CD4-positive, alpha-beta T cell treated with Interleukin-2 at 100 ng/mL for 4 hours (primary cell): ENCODE measurements at places on chromosomes 2 and 18.

DNA sequence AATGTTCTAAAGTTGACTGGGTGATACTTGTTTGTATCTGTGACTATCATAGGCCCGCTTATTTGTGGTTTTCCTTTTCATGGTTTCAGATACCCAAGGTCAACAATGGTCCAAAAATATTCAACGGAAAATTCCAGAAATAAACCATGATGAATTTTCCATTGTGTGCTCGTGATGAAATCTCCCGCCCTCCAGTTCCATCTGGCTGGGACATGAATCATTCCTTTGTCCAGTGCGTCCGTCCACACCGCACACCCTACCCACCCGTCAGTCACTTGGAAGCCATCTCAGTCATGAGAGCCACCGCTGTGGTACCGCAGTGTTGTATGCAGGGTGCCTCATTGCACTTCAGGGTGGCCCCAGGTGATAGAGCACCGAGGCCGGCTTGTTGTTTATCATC, 268.2 kb upstream of the PXDN start:
- no peak for DNase-seq

- DNase-seq = no peak
Observed at GRCh38 chr2:32210767-32211408, 45.2 kb downstream of the SLC30A6 start.

GRCh38 chr2:96506907-96507240, 1.7 kb upstream of the NEURL3 start:
- no peak for DNase-seq

DNA sequence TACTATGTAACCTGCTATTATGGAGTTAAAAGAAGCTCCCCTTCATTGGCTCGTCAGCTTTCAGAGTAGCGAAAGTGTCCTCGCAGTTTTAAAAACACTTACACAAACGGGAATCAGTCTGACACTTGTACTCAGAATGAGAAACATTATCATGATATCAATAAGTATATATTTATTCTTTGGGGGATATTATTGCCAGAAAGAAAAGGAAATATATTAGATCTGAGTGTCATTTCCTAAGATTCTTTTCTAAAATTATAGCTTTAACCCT, 584.5 kb downstream of the ZEB2 start:
- no peak for DNase-seq

GRCh38 chr2:168312036-168312822, 64.8 kb upstream of the STK39 start:
- DNase-seq = no peak

DNA sequence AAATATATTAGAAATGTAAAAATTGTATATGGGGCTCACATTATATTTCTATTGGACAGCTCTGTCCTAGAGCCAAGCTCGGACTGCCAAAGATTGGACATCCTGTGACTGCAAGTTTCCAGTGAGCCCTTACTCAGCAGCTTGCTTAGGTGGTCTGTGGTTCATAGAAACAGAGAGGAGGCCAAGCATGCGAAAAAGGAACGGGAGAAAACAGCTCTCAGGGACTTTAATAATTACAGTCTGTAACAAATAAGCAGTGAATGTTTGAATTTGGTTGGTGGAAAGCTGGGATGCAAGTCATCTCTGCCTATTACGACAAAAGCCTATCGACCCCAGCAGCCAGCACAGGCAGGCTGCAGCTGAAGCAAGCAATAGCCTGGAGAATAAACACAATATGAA, 35.6 kb downstream of the WIPF1 start:
- no peak for DNase-seq

DNA sequence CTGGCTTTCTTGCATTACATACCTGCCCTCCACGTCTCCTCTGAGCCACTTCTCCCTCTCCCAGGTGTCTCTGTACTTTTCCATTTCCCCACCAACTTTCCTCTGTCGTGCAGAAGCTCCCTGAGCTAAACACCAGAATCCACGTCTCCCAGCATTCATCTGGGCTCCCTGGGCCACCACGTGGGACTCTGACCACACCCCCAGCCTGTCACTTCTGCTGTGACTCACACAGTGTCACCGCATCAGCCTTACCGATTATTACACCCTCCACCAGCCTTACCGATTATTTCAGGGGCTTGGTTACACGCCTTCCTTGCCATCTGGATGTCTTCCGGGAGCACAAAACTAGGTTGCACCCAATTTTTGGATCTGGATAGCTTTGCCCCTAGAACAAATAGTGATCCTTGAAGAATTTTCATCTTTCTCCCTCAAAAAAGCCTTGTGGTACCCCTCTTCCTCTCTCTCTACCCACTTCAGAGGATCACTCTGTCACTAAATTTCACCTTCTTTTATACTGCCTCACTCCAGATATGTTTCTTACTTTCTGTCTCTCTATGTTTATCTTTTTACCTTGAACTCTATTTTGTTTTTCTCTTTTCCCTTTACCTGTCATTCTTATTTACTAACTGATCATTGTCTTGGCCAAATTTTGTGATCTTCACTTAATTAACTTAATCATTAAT, 136.9 kb upstream of the CAB39 start:
- peak; percentile 64 for DNase-seq

DNA sequence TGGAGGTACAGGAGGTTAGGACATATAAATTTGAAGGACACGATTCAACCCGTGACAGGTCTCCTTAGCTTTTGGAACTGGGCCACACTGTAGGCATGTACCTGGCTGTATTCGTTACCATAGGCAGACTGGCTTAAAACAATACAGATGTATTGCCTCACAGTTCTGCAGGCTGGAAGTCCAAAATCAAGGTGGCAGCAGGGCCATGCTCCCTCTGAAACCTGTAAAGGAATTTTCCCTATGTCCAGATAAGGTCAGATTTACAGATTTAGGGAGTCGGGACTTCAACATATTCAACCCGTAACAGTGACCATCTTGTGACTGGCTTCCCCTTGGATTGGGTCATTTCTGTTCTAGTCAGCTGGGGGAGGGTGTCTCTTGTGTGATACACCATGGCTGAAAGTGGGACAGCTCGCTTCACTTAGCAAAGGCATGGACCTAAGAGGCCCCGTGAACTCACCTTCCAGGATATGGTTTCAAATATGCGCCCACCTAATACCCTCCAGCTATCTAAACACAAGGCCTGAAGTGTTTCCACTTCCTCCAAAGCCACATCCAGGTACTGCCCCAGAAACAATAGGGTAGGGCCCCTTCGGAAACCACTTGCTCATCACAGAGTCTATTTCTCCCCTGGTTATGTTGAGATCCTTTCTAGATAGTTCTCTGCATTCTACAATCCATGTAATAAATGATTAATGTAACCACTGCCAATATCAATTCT, 85.0 kb downstream of the ZCCHC2 start:
- no peak for DNase-seq

GRCh38 chr2:1862608-1863280, 118.4 kb upstream of the PXDN start:
- DNase-seq = no peak

DNA sequence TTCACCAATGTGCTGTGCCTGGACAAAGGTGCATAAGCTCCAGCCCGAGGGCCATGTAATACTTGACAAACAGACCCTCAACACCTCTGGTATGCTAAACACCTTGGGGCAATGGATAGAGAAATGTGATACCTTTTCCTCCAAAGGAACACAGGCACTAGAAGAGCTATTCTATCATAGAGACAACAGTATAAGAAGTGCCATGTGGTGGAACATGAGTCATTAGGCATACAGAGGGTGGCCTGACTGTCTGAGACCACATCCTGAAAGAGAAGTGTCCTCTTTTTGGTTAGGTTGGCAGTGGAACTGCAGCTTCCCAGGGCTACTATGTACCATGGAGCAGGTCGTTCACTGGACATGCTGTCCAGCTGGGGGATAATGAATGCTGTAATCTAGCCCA, 153.9 kb downstream of the INSIG2 start:
- no peak for DNase-seq

DNA sequence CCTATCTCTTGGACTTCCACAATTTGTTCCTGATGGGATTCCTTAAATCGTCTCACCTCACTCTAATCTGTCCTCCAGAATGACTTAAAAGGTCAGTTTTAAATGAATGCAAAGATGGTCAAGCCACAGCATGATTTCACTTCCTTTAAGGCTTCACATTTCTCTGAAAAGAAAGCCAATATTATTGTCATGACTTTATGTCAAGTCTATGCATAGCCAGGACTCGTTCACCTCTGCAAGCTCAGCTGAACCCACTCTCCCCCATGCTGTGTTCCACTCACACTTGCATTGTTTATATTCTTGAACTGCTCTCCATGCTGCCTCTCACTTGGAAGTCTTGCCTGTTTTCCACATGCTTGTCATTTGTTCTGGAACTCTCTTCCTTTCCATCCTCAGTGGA, 298.4 kb upstream of the MMADHC start:
- DNase-seq = no peak

DNA sequence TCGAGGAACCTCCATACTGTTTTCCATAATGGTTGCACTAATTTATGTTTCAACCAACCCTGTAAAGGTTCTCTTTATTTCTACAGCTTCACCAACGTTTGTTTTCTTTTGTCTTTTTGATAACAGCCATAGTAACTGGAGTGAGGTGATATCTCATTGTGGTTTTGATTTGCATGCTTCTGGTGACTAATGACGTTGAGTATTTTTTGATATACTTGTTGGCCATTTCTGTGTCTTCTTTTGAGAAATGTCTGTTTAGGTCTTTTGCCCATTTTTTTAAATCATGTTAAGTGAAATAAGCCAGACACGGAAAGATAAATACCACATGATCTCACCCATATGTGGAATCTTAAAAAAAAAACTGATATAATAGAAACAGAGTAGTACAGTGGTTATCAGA, 74.8 kb upstream of the SMIM21 start:
- no peak for DNase-seq

- no peak for DNase-seq
Observed at GRCh38 chr2:18926631-18927524, 337.5 kb upstream of the NT5C1B start.

- no peak for DNase-seq
Observed at GRCh38 chr2:227595797-227596196, 2.9 kb upstream of the SCYGR2 start.

GRCh38 chr18:77103991-77104531, 28.5 kb downstream of the MBP start:
- DNase-seq = no peak

- DNase-seq = no peak
Observed at GRCh38 chr18:5196253-5197031, 615 bp downstream of the AKAIN1 start.

- no peak for DNase-seq
Observed at GRCh38 chr2:167862782-167863181, 384.6 kb downstream of the STK39 start.

DNA sequence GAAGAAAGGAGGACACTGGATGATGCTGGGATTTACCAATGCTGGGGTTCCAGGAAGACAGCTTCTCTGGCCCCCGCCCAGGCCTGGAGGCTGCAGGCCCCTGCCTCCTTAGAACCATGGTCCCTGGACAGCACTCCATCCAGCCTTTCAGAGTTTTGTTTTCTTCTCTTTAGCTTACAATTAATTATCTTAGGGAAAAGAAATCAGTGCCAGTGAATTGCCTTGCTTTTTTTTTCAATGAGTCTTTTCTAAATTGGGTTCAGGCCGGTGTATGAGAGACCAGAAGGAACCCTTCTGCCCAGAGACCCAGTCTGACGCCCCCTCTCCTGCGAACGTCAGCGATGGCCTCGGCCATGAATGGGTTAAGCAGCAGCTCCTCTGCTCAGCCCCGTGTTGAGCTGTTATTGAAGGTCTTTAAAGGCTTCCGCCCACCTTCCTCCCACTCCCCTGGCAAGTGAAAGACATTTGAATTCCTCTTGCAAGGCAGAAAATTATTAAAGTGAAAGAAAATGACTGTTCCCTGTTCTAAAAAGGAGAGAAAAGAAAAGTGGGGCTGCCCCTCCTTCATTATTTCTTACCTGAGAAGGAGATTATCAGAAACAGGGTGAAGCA, 65.7 kb upstream of the CHMP1B start:
- no peak for DNase-seq

- DNase-seq = peak; percentile 35
Observed at GRCh38 chr2:174546519-174547506, 50.8 kb downstream of the WIPF1 start.

- DNase-seq = no peak
Observed at GRCh38 chr2:189164746-189165145, 14.8 kb downstream of the COL5A2 start.

DNA sequence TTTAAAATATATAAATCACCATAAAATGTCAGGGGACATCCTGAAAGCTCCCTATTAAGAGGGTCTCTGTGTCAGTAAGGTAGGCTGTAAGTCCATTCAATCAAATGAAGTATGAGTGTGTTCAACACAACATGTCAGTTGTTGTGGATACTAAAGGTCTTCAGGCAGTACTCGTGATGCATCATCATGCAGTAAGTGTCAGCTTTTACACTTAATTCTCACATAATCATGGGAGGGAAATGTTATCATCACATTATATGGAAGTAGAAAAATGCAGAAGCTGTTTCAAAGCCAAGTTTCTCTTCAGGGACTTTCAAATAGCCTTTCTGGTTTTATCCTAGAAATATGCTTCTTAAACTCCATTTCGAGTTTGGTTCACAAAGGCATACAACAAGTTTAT, 477.1 kb upstream of the ID2 start:
- no peak for DNase-seq

DNA sequence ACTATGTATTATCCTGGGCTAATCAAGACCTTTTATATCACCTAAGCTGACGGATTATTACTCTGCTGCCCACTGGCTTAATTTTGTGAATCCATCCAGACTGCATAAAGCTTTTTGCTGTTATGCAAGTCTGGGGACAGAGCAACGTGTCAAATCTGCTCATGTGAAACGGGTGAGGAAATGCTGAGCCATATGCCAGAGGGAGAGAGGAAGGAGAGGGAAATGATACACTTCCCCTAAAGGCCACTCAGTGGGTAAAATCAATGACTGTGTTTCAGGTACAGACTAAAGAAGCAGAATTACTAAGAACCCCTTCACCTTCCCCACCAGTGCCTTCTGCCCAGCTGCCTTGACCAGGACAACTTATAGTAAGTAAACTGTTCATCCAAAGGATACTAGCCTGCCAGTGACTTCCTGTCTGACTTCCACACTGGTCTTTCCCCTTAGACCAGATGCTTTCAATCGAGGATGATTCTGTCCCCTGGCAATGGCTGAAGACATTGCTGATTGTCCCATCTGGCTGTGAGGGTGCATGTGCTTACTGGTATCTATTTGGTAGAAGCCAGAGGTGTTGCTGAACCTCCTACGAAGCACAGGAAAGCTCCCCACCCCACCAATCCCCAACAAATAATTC, 43.0 kb downstream of the STAT1 start:
- DNase-seq = no peak
